ENCODE measurements at places on chromosomes 6 and 20. TPM values are rescaled to one million over a fixed set of nuclear protein-coding genes. Genes with fewer than 3 reads are reported as not detected.

DNA sequence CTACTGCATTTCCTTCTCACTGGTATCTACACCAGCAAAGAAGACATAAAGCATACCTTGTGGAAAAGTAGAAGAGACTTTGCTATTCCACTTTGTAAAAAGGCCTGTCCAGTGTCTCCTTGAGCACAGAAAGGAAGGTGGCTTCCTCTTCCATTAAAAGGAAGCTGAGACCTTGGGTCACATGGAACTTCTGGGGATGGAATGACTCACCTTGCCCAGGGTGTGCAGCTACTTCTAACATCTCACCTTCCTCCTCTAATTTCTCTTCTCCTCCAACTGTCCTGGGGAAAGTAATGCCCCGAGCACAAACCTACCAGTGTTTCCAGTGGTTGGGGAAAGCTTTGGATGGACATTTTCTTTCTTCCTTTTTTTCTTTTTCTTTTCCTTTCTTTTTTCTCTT is 848.8 kb upstream of the MAP3K7 start:
- no peak overlapping the region for H3K27ac ChIP-seq
- no peaks in the 10 kb centered on the region for H3K4me1 ChIP-seq
- H3K27me3 ChIP-seq = no peaks in the 10 kb centered on the region
- no peaks in the 10 kb centered on the region for H3K36me3 ChIP-seq
- no peak for DNase-seq

- H3K27me3 ChIP-seq = no peaks in the 10 kb centered on the region
- no peaks in the 10 kb centered on the region for H3K4me1 ChIP-seq
- DNase-seq = no peak
- peaks cover 36% of the 10 kb centered on the region for H3K36me3 ChIP-seq
- H3K4me3 ChIP-seq = no peak overlapping the region
Measured at GRCh38 chr20:50582591-50583234, 72.5 kb downstream of the PTPN1 start.

DNA sequence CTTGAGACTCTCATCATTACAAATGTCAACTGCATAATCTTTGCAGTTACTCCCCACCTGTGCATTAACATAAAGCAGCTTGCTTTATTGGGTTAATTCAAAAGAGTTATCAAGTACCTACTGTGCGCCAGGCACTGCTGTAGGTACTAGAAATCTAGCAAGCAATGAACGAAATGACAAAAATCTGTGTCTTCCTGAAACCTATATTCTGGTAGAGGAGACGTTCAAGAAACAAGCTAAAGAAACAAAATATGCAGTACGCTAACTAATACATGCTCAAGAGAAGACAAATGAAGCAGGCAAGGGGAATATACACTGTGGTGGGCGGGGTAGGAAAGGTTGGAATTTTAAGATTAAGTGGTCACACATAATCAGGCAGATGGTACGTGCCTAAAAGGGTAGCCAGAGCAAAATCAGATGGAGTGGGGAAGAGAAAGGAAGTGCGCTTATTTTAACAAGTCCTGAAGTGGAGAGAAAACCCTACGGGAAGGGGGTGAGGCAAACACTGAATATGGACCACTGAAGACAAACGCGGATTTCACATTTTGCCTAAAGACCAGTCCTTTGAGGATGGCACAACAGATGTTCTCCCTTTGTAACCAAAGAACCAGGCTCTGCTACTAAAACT is 1.2 kb downstream of the ELOVL2 start:
- H3K27me3 ChIP-seq = peaks cover 17% of the 10 kb centered on the region
- no peaks in the 10 kb centered on the region for H3K4me1 ChIP-seq
- DNase-seq = no peak
- peak overlapping the region; percentile 71 for H3K4me3 ChIP-seq
- H3K36me3 ChIP-seq = no peaks in the 10 kb centered on the region

- H3K4me3 ChIP-seq = no peak overlapping the region
- H3K27me3 ChIP-seq = no peaks in the 10 kb centered on the region
- no peaks in the 10 kb centered on the region for H3K36me3 ChIP-seq
- peak; percentile 93 for DNase-seq
Measured at GRCh38 chr6:64520050-64520449, 884.4 kb downstream of the PHF3 start.

GRCh38 chr6:135008072-135008940 is 46.3 kb downstream of the HBS1L start:
- no peak for DNase-seq
- H3K4me3 ChIP-seq = no peak overlapping the region
- no peak overlapping the region for H3K27ac ChIP-seq
- peaks cover 13% of the 10 kb centered on the region for H3K4me1 ChIP-seq
- no peaks in the 10 kb centered on the region for H3K27me3 ChIP-seq

- peaks cover 8% of the 10 kb centered on the region for H3K36me3 ChIP-seq
- H3K4me3 ChIP-seq = peak overlapping the region; percentile 83
- DNase-seq = peak; percentile 62
- H3K27ac ChIP-seq = peak overlapping the region; percentile 93
Measured at GRCh38 chr6:109457562-109457996, 2.0 kb upstream of the MICAL1 start.

Gene CLPSL1
- not detected for total RNA-seq

Gene TBXT
- total RNA-seq = not detected

Gene PAX1
- total RNA-seq = not detected

Gene OPRM1
- not detected for total RNA-seq

Gene SCRT2
- total RNA-seq = not detected

Gene HEBP2
- total RNA-seq = 32.4 TPM

Gene MYBL2
- 8.1 TPM for total RNA-seq

All from GM23248 (cell line).